Stimulated activated CD8-positive, alpha-beta memory T cell treated with anti-CD3 and anti-CD28 coated beads, Interleukin-7, amount 100 ng/mL, for 1 hour (primary cell): ENCODE measurements at places on chromosomes 12 and 14.

DNA sequence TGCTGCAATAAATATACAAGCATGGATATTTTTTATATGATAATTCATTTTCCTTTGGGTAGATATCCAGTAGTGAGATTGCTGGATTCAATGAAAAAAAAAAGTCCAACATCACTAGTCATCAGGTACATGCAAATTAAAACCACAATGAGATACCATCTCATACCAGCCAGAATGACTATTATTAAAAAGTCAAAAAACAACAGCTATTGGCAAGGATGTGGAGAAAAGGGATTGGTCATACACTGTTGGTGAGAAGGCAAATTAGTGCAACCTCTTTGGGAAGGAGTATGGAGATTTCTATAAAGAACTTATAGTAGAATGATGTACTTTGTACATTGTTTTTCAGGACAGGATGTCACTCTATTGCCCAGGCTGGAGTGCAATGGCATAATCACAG, 531.2 kb upstream of the MGAT4C start:
- no peak for DNase-seq

- no peak for DNase-seq
These were observed 22.0 kb upstream of the TSPAN9 start for GRCh38 chr12:3055026-3055703.

DNA sequence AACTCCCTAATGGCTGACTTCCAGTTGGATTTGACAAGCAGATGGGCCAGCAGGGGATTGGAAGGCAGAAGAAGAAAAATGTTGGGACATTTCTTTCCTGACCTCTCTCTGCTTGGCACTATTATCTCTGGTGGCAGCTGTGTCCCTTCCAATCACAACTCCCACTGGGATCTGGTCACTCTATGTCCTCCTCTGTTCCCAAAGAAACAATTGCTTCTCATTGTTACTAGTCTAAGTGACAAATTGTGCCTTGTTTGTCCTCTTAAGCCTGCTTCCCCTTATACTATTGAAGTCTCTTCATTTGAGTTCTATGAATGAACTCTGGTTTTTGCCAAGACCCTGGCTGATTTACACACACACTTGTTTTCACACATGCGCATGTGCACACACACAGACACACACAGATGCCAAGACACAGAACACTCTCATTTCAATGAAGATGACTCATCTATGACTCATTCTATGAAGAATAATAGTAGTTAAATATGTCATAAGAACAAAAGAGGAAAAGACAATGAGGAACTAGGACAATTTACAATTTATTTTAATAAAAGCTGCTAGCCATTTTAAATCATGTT, 83.0 kb upstream of the FAR2 start:
- DNase-seq = no peak

DNA sequence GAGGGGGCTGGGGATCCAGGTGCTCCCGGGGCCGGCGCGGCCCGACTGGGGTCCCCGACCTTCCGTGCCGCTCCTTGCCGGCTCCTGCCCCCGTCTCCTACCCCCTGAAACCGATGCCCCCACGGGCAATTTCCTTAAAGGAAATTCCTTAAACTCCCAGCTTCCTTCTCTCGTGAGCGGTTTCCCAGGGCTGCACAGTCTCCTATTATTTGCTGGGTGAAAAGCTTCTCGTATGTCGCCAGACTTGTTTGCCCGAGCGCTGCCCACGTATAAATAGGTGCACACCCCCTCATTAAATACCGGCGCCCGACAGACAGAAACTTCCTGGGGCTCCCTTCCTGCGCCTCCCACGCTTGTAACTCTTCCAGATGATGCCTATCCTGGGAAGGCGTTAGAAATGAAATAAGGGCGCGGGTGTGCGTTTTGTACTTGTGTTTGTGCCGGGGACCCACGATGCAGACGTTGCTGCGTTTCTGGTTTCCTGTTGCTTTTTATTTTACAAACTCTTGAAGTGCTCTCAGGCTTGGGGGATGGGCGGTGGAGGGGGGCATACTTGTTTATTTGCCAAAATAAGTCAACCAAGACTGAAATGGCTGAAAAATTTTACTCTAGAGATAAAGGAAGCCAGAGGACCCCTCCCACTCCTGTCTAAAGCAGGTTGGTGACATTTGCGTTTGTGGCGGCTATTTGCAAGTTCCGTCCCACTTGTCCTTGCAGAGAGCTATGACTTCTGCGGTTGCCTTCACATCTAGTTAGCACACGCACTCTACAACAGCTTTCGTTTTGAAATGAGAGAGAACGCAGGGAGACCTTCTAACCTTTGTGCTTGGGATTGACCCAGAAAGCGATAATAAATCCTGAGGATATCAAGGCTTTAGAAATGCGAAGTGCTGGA, 1.0 kb downstream of the HIP1R start:
- DNase-seq = no peak

DNA sequence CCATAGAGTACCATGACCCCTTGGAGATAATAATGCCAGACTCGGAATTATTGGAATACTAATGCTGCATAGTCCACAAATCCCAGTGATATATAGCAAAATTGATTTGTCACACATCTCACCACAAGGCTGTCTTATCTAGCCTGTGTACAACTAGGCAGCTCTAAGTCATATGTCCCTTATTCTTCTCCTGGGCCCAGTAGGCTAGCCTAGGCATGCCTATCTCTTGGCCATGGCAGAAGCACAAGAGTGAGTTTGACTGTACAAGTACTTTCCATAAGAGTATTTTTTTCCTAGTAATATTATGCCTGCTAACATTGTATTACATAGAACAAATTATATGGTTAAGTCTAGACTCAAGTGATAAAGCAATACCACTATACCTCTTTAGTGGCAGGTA, 1122.1 kb upstream of the SEL1L start:
- DNase-seq = no peak

GRCh38 chr14:53596853-53597525, 359.6 kb downstream of the BMP4 start:
- DNase-seq = no peak

GRCh38 chr12:47995981-47996401, 8.3 kb downstream of the COL2A1 start:
- no peak for DNase-seq

DNA sequence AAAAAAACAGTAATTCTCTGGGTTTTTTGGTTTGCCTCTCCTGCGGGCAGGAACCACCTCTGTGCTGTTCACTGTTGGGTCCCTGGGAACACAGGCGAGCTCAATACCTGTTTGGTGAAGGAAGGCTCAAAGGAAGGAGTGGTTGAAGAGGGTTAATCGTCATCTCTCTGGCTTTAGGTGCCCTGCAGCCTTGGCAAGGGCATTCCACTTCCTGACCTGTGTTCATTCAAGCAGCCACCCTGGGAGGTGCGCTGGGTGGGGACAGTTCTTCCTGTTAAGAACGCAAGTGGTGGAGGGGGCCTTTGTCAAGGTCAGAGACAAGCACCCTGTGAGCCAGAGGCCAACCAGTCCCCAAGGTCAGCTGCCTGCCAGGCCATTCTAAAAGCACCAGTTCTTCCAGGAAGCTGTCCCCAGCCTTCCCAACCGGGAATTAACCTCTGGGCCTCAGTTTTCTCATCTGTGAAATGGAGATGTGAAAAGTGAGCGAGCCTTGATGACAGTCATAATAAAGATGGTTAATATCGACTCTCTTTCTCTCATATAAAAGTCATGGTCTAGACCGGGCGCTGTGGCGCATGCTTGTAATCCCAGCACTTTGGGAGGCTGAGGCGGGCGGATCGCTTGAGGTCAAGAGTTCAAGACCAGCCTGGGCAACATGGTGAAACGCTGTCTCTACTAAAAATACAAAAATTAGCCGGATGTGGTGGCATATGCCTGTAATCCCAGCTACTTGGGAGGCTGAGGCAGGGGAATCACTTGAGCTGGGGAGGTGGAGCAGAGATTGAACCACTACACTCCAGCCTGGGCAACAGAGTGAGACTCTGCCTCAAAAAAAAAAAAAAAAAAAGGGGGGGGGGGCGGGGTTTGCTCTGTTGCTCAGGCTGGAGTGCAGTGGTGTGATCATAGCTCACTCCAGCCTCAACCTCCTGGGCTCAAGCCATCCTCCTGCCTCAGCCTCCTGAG, 6.1 kb downstream of the RHOF start:
- DNase-seq = no peak

GRCh38 chr14:49892301-49892635, 614 bp upstream of the ARF6 start:
- no peak for DNase-seq

GRCh38 chr12:82783435-82783834, 96.7 kb downstream of the TMTC2 start:
- DNase-seq = no peak

DNA sequence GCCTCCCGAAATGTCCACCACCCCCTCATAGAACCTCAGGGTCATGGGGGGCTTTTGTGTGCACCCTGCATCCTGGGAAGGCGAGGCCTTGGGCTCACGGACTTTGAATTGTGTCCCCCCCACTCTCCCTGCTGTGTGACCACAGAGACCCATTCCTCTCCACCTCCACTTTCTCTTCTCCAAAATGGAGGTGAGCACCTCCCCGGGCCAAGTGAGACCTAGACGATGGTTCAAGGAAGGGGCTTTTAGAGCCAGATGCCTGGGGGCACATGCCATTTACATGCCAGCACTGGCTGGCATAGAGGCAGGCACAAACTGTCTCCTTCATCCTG, 33.5 kb downstream of the CYP46A1 start:
- DNase-seq = no peak

GRCh38 chr12:123898673-123899072, 74.0 kb downstream of the CCDC92 start:
- DNase-seq = no peak

GRCh38 chr14:68391311-68392014, 401.4 kb downstream of the ZFP36L1 start:
- DNase-seq = no peak

DNA sequence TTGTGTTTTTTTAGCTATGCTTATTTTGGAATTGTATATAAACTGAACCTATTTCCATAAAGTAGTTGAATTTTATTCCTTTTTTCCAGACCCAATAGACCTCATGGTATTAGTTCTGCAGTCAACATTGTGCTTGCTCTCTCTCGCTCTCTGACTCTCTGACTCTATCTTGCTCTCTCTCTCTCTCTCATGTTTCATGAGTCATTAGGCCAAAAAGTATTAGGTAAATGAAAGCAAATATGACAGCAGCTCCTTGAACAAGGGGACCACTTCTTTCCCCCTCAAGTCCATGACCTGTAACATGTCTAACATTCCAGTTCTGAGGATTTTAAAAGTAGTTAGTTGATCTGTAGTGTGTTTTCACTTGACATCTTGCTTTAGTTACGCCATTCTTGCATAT, 14.0 kb upstream of the C12orf71 start:
- DNase-seq = no peak

- no peak for DNase-seq
These were observed 99.4 kb upstream of the PLEKHA5 start for GRCh38 chr12:19030180-19030579.

DNA sequence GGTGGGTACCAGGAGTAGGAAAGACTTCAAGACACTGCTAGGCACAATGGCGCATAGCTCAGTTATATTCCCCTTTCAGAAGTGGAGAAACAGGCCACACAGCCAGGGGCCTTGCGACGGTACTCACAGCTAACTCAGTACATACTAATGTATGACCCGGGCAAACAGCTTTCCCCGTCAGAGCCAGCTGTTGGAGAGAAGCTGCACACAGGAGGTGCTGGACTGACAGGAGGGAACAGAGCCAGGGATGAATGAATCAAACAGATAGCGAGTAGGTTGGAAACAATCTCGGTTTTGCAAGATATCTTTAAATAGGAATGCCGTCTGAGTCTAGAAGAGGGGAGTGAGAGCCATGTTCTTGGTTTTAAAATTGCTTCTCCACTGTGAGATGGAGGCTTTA, 45.5 kb downstream of the PRIMA1 start:
- no peak for DNase-seq

- DNase-seq = no peak
These were observed 31.3 kb downstream of the GABARAPL1 start for GRCh38 chr12:10243818-10244520.

GRCh38 chr12:122190842-122191668, 8.1 kb downstream of the LRRC43 start:
- DNase-seq = peak; percentile 51

DNA sequence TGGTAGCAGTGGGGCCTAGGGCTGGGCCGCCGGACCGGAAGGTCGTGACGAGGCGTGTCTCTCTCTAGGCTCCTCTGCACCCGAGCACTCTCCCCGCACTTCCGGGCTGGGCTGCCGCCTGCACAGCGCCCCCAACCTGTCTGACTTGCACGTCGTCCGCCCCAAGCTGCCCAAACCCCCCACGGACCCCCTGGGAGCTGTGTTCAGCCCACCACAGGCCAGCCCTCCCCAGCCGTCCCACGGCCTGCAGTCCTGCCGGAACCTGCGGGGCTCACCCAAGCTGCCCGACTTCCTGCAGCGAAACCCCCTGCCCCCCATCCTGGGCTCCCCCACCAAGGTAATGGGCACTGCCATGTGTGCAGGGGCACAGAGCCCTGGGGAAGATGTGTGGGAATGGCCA, 13.3 kb upstream of the PUS1 start:
- DNase-seq = no peak

DNA sequence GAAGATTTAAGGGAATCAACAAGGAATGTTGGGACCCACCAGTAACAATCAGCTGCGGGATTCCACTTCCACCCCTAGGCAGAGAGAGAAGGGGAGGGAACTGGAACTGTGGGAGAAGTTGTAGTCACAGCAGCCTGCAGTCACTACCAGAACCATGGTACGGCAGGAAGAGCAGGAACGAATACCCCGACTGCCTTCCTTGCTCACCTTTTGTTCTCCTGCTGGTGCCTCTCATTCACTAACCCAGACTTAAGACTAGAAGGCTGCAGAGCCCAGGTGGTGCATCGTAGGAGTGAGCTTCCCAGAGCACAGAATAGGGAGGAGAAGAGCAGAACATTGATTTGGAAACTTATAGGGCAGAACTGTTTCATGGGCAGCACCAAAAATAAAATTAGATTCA, 154.2 kb downstream of the DYRK2 start:
- no peak for DNase-seq

- no peak for DNase-seq
These were observed 124.8 kb downstream of the NPAS3 start for GRCh38 chr14:33063521-33063920.

DNA sequence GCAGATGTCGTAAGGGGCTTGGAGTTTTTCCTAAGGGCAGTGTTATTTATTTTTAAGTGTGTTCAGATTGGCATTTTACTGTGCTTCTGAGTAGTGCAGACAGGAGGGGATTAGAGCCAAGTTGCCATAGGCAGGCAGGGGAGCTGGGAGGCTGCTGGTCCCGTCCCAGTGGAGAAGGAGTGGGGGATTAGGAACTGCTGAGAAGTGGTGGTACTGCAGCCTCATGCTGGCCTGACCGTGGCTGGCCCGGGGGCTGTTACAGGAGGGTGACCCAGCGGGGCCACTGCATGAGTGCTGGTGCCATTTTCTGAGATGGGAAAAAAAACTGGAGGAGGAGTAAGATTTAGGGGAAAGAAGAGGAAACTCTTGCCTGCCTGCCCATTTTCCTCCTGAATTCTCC, 52.3 kb upstream of the DLK1 start:
- DNase-seq = no peak

DNA sequence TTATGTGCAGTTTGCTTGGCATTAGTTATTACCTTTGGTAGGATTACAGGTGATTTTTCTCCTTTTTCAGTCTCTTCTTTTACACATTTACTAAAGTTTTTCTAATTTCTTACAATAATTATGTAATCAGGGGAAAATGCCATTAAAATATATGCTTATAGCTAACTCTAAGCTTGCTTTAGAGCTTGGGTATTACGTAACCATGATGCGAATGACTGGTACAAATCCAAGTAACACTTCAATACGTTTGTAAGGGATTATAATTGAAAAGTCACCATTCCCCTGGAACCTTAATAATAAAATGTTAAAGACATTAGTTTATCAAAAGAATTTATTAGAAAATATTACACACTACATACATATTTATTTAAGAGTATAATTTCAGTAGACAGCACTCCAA, 71.6 kb downstream of the SCAF11 start:
- no peak for DNase-seq

GRCh38 chr12:45089411-45090075, 38.6 kb upstream of the DBX2 start:
- no peak for DNase-seq
